ENCODE measurements at places on chromosomes 5 and 9.

DNA sequence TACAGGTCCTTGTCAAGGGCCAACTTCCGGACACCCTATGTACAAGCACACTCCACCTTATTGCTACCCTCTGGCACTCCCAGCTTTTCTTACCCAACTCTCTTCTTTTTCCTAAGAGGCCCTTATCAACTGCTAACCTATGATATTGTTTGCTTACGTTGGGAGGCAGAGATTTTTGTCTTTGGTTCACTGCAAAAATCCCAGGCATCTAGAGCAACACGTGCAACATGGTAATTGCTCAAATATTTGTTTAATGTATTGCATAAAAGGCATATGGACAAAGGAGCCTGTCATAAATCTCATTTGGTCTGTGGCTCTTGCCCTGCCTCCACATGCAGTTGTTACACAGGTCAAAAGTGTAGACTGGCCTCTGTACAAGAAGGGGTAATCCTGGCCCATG is 35.8 kb upstream of the ATP10B start:
- no peaks in the 10 kb centered on the region for H3K4me1 ChIP-seq
- no peak for DNase-seq
- no peak overlapping the region for H3K4me3 ChIP-seq
- no peak overlapping the region for H3K27ac ChIP-seq
- H3K27me3 ChIP-seq = no peaks in the 10 kb centered on the region

DNA sequence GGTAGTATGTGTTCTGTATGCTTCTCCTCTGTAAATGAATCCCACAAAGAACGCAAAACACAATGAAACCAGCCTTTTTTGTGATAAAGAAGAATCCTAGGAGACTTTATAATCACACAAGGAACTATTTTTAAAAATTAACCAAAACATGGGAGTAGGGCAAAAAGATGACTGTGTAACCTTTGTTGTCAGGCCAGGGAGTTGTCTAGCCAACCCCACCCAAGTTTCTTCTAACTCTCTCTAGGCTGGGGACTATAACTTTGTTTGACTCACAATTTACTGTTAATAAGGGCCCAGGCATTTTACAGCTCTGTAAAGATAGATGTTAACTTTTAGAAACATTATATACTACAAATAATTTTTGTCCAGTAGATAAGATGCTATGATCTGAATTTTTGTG is 176.1 kb downstream of the ADAMTS12 start:
- DNase-seq = no peak
- no peaks in the 10 kb centered on the region for H3K36me3 ChIP-seq
- H3K27ac ChIP-seq = no peak overlapping the region
- H3K4me1 ChIP-seq = peaks cover 12% of the 10 kb centered on the region

DNA sequence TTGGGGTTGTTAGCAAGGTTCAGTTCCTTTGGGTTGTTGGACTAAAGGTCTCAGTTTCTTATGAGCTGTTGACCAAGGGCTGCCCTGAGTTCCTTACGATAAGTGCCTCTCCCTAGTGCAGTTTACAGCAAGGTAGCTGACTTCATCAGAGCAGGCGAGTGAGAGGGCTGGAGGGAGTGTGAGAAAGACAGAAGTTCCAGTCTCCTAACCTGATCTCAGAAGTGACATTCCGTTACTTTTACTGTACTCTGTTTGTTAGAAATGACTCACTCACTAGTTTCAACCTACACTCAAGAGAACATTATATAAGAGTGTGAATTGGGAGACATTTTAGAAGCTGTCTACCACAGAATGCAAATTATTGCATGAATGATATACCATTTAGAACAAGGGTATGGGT is 21.2 kb upstream of the IL31RA start:
- no peak overlapping the region for H3K27ac ChIP-seq
- H3K4me3 ChIP-seq = no peak overlapping the region
- no peaks in the 10 kb centered on the region for H3K27me3 ChIP-seq
- DNase-seq = peak; percentile 7
- H3K4me1 ChIP-seq = no peaks in the 10 kb centered on the region
- H3K36me3 ChIP-seq = no peaks in the 10 kb centered on the region

- H3K4me3 ChIP-seq = no peak overlapping the region
- H3K27ac ChIP-seq = no peak overlapping the region
- H3K27me3 ChIP-seq = no peaks in the 10 kb centered on the region
- DNase-seq = no peak
- no peaks in the 10 kb centered on the region for H3K4me1 ChIP-seq
- no peaks in the 10 kb centered on the region for H3K36me3 ChIP-seq
Measured at GRCh38 chr5:24609706-24610105, 35.1 kb downstream of the CDH10 start.

GRCh38 chr5:1077491-1078020 is 34.3 kb downstream of the SLC12A7 start:
- H3K4me3 ChIP-seq = no peak overlapping the region
- H3K4me1 ChIP-seq = no peaks in the 10 kb centered on the region
- H3K27ac ChIP-seq = no peak overlapping the region
- no peak for DNase-seq
- H3K36me3 ChIP-seq = no peaks in the 10 kb centered on the region

- peaks cover 5% of the 10 kb centered on the region for H3K4me1 ChIP-seq
- H3K4me3 ChIP-seq = no peak overlapping the region
- no peaks in the 10 kb centered on the region for H3K36me3 ChIP-seq
- no peak overlapping the region for H3K27ac ChIP-seq
- no peaks in the 10 kb centered on the region for H3K27me3 ChIP-seq
Measured at GRCh38 chr9:123073991-123074422, 40.5 kb downstream of the GPR21 start.

GRCh38 chr5:93510626-93511380 is 70.2 kb downstream of the NR2F1-AS1 start:
- H3K27ac ChIP-seq = no peak overlapping the region
- no peaks in the 10 kb centered on the region for H3K4me1 ChIP-seq
- H3K36me3 ChIP-seq = no peaks in the 10 kb centered on the region
- H3K27me3 ChIP-seq = no peaks in the 10 kb centered on the region

DNA sequence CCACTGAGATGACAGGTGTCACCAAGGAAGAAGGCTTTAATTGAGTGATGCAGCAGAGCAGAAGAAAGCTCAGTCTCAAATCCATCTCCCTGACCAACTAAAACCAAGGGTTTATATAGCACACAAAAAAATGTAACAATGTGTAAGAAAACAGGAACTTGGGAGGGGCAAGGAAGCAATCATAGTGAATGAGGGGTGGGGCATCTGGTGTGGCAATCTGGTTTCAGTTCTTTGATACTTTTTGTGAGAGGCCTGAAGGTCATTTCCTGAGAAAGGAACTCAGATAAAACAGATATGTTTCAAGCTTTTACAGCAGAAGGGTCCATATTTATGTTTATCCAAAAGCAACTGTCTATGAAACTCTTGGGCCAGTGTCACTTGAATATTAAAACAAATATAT is 19.7 kb downstream of the CD180 start:
- DNase-seq = no peak
- H3K4me3 ChIP-seq = no peak overlapping the region
- H3K27me3 ChIP-seq = no peaks in the 10 kb centered on the region
- H3K4me1 ChIP-seq = no peaks in the 10 kb centered on the region

GRCh38 chr9:28031521-28032267 is 458.4 kb upstream of the C9orf72 start:
- H3K4me3 ChIP-seq = no peak overlapping the region
- H3K27me3 ChIP-seq = no peaks in the 10 kb centered on the region
- H3K4me1 ChIP-seq = no peaks in the 10 kb centered on the region
- H3K36me3 ChIP-seq = no peaks in the 10 kb centered on the region

DNA sequence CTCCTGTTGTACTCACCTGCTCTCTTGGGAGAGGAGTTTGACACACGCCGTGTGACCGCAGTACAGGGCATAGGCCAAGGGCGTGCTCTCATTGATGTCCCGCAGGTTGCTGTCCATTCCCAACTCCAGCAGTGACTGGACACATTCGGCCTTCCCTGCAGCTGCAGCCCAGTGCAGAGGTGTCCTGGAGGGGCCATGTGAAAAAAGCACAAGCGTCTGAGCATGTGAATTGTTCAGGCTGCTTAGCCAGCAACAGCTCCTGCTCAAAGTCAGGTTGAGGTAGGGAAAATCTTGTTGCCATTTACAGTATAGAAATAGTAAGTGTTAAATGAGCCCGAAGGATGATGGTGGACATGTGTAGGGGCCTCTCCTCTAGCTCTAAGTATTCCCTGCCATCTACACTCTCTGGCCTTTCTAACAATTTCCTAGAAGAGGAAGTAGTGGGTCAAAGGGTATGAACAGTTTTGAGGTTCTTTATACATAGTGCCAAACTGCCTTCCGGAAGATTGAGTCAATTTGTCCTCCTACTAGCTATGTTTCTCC is 116.5 kb downstream of the ANKRD55 start:
- H3K4me1 ChIP-seq = no peaks in the 10 kb centered on the region
- no peaks in the 10 kb centered on the region for H3K36me3 ChIP-seq
- H3K27me3 ChIP-seq = no peaks in the 10 kb centered on the region
- DNase-seq = no peak
- no peak overlapping the region for H3K27ac ChIP-seq

- no peaks in the 10 kb centered on the region for H3K36me3 ChIP-seq
- H3K27ac ChIP-seq = no peak overlapping the region
- H3K4me1 ChIP-seq = no peaks in the 10 kb centered on the region
- H3K4me3 ChIP-seq = no peak overlapping the region
- H3K27me3 ChIP-seq = no peaks in the 10 kb centered on the region
- DNase-seq = no peak
Measured at GRCh38 chr5:136350343-136350742, 15.0 kb downstream of the TRPC7 start.

- no peaks in the 10 kb centered on the region for H3K27me3 ChIP-seq
- no peaks in the 10 kb centered on the region for H3K4me1 ChIP-seq
- H3K27ac ChIP-seq = no peak overlapping the region
Measured at GRCh38 chr9:137494104-137494544, 35.0 kb upstream of the NSMF start.

GRCh38 chr9:38295764-38296163 is 96.7 kb upstream of the ALDH1B1 start:
- no peak for DNase-seq
- H3K36me3 ChIP-seq = no peaks in the 10 kb centered on the region
- no peaks in the 10 kb centered on the region for H3K4me1 ChIP-seq
- no peak overlapping the region for H3K4me3 ChIP-seq
- no peak overlapping the region for H3K27ac ChIP-seq

Measured in GM12878 (cell line).